ENCODE measurements at places on chromosomes 12 and 14.

DNA sequence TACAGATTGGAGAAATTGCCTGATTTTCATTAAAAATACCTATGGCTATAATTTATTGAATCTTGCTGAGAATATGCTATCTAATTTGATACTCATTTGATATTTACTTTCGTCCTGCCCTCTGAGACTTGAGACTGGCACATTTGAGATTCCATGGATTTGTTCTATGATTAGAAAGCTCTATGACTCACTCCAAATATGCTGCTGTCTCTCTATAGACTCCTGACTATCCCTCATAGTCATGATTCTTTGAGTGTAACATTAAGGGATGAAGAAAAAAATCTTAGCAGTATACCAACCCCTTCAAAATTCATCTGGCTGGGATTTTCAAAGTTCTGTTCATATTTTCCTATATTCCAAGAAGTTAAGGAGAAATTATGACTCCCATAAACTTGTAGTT, 191.9 kb downstream of the LRIG3 start:
- DNase-seq: no peak

GRCh38 chr14:70934502-70935134, 27.4 kb downstream of the PCNX1 start:
- no peak for DNase-seq

DNA sequence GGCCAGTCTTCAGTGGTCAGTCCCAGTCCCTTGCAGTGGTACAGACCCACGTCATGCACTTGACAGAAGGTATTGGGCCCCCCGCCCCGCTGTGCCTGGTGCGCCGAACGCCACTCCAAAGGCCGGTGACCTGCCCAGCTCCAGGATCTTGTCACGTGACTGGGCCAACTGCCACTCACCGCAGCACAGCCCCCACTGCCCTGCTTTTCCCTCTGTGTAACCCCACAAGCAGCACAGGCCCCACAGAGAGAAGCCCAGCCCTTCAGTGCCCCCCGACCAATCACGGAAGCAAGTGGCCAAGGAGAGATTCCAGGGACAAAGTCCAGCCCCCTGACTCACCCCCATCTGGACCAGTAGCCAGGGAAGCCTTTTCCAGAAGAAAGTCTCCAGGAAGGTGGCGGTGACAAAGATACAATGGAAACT, 498 bp downstream of the GPR132 start:
- DNase-seq: no peak

- no peak for DNase-seq
Measured at GRCh38 chr12:3795492-3796133, 42.7 kb upstream of the CRACR2A start.

DNA sequence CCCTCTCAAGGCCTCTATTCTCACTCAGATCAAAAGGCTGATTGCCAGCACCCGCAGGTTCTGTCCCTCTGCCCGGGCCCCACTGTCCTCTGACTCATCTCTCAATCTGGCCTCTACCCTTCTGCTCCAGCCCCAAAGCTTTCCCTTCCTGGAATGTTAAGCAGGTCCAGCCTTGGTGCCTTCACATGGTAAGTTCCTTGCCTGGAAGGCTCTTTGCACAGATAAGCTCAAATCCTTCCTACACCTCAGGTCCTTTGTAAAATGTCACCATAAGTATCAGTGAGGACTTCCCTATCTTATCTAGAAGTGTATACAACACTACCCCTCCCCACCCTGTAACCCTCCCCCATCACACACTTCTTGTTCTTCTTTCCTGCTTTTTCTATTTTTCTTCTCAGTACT, 22.2 kb downstream of the LPCAT3 start:
- no peak for DNase-seq

- DNase-seq: peak; percentile 99
Measured at GRCh38 chr12:47705566-47706425, at the start of gene RPAP3. TSS of gene RPAP3 (minus strand) at chr12:47706030. CDS start at chr12:47702840, 3,190 bp downstream.

GRCh38 chr12:89281539-89281867, 70.8 kb downstream of the DUSP6 start:
- DNase-seq: no peak

GRCh38 chr12:33942172-33942571, 80.1 kb upstream of the ALG10 start:
- DNase-seq: no peak

DNA sequence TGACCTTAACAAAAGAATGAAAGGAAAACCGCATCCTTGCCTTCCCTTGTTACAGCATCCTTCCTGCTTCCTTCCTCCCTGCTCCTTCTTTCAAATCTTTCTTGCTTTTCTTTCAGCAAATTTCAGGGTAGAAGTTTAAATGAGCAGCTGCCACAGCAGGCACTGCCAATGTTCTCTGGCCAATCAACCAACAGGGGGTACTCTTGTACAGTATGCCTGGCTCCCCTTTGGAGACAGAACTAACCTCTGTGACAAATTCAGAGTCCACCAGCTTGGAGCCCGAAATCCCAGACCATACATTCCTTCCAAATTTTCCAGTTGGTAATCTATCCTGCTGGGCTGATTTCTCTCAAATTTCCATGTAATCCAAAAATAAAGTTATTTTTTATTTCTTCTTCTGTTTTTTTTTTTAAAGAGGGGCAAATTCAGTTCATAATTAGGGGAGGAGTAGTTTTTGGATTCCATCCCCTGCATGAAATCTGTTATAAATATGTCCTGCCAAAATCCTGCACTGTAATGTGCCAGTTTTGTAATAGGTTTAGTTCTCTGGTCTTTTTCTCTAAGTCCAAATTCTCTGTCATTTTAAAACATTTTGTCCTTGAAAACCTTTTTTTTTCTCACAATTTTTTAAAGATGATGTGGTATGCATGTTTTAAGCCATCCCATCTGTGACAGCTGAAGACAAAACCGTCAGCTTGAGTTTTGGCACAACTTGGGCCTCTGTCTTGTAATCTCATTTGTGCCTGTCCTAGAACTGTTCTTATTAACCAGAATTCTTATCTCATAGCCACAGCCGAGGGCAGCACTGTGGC, 610.0 kb upstream of the LMO3 start:
- DNase-seq: no peak

- no peak for DNase-seq
Measured at GRCh38 chr12:47068539-47068938, 10.9 kb upstream of the PCED1B start.

- DNase-seq: no peak
Measured at GRCh38 chr12:94942663-94943062, 60.8 kb downstream of the NDUFA12 start.

DNA sequence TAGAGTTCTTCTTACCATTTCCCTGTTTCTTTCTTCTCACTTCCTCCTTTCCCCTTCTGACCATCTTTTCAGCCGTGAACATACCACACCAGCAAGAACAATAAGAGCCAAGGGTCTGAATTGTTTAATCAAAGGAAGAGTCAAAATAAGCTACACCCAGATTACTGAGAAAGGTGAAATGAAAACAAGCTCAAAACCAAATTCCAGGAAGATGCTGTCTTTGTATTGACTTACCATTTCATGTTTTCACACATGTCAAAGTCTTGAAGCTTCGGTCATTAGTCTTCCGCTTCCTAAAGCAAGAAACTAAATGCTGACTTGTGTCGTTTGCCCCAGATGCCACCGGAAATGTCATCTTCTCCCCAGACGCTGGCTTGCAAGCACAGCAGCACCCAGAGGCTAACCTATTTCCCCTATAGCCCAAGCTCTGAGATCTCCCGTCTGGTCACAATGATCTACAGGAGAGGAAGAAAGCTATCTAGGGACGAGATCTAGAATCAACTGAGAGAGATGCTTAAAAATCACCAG, 136.5 kb upstream of the AMIGO2 start:
- peak; percentile 50 for DNase-seq

GRCh38 chr12:88805692-88806091, 225.4 kb upstream of the KITLG start:
- DNase-seq: no peak

DNA sequence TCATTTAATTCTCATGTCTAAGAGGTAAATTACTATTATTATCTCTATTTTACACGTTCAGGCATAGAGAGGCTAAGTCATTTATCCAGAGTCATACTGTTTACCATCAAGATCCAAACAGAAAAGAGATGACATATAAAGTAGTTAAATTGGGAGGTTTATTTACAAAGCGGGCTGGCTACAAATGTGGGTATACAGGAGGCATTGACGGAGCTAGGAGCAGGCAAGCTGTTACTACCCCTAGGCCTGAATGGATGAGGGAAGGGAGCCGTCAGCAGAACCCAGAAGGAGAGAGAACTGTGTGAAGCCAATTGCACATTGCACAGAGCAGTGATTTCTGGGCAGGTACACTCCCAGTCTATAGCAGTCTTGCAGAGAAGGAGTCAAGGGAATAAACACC, 39.8 kb downstream of the DACT1 start:
- DNase-seq: no peak

GRCh38 chr12:57146961-57147944, at the start of gene LRP1-AS:
TSS of gene LRP1-AS (minus strand) at chr12:57147619.
- no peak for DNase-seq

- DNase-seq: no peak
Measured at GRCh38 chr12:64323476-64324225, 66.9 kb downstream of the C12orf56 start.

- no peak for DNase-seq
Measured at GRCh38 chr14:24179961-24180796, 8.3 kb downstream of the REC8 start.
